Liver (tissue), 10 donors: ENCODE measurements at places on chromosomes 11 and 22. TPM values are rescaled to one million over a fixed set of nuclear protein-coding genes. Genes with fewer than 3 reads are reported as not detected.

Gene DCHS1
- total RNA-seq = 8.9 TPM

Gene MDK
- total RNA-seq = 41.8 TPM

- DNase-seq = peak; percentile 39
Measured at GRCh38 chr22:19478045-19478900, 720 bp downstream of the UFD1 start.

- DNase-seq = no peak
Measured at GRCh38 chr22:24427500-24428164, at the start of gene ADORA2A. Gene ADORA2A, plus strand, starts transcription at chr22:24427599. Its CDS starts 5,806 bp downstream, at chr22:24433405.

DNA sequence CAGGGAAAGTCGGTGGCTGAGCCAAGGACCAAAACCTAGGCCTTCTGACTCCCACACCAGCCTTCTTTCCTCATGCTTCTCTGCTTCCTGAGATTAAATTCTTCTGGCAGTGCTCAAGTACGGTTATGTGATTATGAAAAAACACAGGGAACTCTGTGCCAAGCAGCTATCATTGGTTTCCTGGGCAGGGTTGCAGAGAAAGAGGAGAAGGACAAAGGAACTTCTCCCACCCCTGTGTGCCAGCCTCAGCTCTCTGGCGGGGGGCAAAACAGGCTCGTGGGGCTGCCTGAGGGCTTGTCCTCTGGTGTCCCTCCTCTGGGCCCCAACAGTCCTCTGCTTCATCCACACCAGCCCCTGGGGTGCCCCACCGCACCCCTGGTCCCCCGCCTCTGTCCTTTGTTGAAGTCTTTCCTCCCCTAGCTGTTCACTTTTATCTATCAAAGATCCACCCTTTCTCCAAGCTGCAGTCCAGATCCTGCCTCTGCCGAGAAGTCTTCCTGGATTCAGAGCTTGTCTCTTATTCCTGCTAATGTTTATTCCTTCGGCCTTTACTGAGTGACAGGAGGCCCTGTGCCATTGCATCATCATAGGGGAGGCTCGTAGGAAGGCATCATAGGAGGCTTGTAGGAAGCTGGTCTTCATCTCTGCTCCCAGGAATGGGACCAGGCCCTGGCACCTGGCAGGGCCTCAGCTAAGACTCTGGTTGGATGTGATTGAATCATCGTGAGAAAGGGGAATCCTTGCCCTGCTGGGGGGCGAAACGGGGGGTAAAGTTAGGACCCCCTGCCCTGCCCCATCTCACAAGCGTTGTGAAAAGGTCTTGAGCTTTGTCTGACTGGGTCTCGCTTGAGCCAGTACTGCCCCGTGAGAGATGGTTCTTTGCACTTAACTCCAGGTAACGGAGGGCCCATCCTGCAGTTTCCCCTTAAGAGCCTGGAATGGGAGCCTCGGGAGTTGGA, 11.5 kb upstream of the FTH1 start:
- no peak for DNase-seq

DNA sequence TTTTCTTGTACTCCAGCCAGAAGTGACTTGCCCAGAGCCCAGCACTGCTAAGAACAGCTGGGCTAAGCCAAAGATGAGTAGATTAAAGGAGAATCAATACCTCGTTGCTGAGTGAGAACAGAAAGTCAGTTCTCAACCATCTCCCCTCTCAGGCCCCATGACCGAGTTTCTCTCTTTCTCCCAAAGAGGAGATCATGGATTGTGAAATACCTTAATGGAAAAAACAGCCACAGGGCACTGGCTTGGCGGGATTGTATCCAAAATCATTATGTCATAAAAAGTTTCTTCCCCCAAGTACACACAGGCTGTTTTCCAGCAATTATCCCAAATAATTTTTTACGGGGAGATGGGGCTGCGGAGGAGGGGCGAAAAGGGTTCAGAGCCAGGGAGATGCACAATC, 111.8 kb upstream of the TMEM45B start:
- no peak for DNase-seq

DNA sequence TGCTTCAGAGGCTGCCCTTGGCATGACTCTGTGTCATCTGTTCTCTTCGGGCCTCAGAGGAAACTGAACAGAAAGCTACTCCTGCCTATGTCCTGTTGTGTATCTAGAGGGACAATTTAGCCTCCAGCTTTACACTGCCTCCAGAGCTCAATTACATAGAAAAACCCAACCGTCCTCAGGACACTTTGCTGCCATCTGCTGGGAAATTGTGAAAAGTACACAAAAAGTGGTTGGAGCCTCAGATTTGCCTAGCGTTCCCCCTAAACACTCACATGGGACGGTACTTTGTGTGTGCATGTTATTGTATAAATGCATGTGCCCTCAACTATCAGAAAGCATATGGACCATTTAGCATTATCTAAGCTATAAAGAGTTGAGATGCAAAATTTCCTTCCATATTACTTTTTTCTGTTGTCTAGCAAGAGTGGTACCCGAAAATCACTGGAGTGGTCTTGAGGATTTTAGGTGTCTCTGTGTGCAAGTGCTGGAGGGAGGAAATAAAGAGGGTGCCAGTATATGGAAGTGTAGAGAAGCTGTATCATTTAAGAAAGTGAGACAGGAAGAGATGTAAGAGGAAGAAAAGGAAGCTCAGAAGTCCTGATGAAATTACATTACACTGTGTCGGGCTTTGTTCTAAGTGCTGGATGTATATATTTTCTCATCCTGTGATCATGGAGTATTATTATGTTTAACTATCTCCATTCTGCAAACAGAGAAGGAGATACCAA, 8.7 kb upstream of the MS4A4E start:
- no peak for DNase-seq

- DNase-seq = no peak
Measured at GRCh38 chr22:42156598-42156997, 26.0 kb upstream of the CYP2D6 start.

GRCh38 chr22:49958366-49958921, 2.1 kb upstream of the PIM3 start:
- DNase-seq = no peak
